ENCODE measurements at places on chromosomes 4 and X.

GRCh38 chr4:15881820-15882219 lies 56.7 kb downstream of the FGFBP1 start:
- no peak for DNase-seq

DNA sequence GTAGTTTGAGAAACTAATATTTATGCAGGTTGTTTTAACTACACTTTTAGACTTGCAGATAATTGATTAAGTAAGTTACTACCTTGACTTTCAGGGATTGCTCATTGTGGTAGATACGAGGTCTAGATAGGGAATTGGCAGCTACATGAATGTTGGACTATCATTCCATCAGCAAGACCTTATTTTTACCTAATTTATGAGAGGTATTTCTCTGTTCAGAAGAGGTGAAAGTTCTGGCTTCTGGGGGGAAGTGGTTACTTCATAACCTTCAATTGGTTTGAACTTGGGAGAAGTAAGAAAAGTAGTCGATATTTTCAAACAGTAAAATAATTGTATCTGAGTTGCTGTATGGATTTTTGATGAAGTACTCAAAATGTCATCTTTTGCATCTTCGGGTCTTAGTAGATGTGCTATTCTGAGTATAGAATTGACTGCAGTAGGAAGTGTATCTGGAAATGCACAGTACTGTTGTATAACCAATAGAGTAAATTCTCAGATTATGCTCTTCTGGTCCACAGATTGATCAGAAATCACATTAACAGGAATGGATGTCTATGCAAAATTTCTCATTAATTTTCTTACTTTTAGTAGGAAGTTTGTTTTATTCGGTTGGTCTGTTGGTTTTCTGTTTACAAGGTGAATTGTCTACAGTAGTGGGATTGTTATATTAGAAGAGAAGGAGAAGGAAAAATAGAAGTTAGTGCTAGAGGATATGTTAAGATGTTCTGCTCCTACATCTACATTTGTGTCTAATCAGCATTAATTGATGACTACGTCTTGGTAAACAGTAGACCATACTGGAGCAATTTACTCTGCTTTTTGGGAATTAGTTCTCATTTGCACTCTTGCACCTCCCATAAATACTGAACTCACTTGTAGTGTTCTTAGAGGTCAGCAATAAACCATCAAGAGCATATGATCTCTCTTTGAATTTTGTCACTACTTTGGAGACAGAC lies 3.0 kb downstream of the NFKB1 start:
- no peak for DNase-seq

GRCh38 chr4:18973296-18973695 lies 951.7 kb upstream of the LCORL start:
- DNase-seq, result no peak

GRCh38 chr4:118969359-118969758 lies 80.7 kb downstream of the SYNPO2 start:
- no peak for DNase-seq

- DNase-seq, result no peak
These were observed 6.5 kb upstream of the TMEM184C start for GRCh38 chr4:147610686-147611085.

GRCh38 chrX:109472939-109473735 lies 8.7 kb downstream of the GUCY2F start:
- DNase-seq, result no peak
